ENCODE measurements at places on chromosomes 13 and 19.

DNA sequence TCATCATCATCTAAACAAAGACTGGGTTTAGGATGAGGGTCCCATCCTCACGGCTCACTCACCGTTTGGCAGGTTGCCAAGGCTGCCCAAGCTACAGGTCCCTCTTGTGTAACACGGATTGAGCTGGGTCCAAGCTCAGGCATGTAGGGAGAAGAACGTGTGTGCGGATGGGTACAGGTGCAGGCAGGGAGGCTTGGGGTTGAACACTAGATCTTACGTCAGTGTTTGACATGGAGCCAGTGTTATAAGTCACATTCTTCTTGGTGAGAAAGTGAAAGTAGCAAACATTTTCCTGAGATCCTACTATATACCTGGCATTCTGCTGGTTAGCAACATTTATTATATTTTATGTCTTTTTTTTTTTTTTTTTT is 136.8 kb upstream of the RNF113B start:
- DNase-seq, result no peak

- DNase-seq, result no peak
Measured at GRCh38 chr19:41274802-41275201, 10.6 kb downstream of the HNRNPUL1 start.

- DNase-seq, result peak; percentile 93
Measured at GRCh38 chr19:45485305-45486077, 11.4 kb downstream of the RTN2 start.

GRCh38 chr13:80131204-80131603 is 209.7 kb downstream of the SPRY2 start:
- DNase-seq, result no peak

DNA sequence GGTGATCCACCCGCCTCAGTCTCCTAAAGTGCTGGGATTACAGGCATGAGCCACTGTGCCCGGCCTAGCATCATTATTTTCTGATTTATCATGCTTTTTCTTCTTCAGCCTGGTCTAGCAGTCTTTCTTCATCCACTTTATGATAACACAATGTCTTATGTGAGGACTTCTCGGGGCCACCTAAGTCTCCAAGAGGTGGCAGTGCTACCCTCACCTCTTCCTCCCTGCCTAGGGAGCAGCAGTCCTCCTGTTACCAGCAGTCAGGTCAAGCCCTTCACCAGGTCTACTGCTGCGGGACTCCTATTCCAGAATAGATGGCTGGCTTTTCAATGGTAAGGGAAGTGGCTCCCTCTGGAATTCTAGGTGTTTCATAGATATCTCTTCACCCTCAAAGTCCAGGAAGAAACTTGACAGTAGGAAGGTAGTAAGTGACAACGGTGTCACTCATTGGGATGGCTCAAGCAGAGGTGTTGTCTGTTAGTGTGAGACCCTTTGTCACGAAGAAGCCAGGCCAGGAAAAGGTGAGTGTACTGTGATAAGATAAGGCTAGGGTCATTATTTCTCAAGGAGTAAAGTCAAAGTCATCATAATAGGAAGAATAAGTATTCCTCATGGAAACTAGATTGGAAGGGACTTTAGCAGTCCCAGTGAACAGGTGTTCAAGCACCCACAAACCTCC is 164.0 kb downstream of the KLF5 start:
- DNase-seq, result no peak

DNA sequence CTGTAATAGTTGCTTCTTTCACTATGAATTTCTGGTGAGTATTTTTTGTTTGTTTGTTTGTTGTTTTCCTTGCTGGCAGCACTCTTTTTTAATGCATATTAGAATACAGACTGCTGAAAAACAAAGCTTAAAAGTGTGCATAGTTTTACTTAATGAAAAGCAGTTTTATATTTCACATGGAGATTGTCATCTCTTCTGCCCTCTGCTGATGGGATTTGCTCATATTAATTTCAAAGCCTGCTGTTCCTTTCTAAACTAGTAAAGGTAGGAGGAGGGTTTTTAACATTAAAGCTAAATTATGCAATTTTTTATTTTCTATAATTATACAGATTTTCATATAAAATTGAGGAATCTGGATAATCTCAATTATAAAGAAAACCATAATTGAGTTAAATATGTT is 692.6 kb upstream of the SLITRK1 start:
- no peak for DNase-seq

- no peak for DNase-seq
Measured at GRCh38 chr13:111964411-111965035, 102.4 kb upstream of the SOX1 start.

GRCh38 chr13:46131705-46132104 is 26.9 kb upstream of the CPB2 start:
- DNase-seq, result no peak

Data from neuronal stem cell (in vitro differentiated cells).